ENCODE measurements at places on chromosomes 5 and 9. TPM values are rescaled to one million over a fixed set of nuclear protein-coding genes. Genes with fewer than 3 reads are reported as not detected.

PCDHGB1 gene
- 3.1 TPM for total RNA-seq

DAB2IP gene
- 17.4 TPM for total RNA-seq

SPOCK1 gene
- 174 TPM for total RNA-seq

GFPT2 gene
- 54.4 TPM for total RNA-seq

ZFAND5 gene
- total RNA-seq = 112 TPM

GRCh38 chr5:140607031-140607430, 25.9 kb downstream of the CD14 start:
- DNase-seq = peak; percentile 34

DNA sequence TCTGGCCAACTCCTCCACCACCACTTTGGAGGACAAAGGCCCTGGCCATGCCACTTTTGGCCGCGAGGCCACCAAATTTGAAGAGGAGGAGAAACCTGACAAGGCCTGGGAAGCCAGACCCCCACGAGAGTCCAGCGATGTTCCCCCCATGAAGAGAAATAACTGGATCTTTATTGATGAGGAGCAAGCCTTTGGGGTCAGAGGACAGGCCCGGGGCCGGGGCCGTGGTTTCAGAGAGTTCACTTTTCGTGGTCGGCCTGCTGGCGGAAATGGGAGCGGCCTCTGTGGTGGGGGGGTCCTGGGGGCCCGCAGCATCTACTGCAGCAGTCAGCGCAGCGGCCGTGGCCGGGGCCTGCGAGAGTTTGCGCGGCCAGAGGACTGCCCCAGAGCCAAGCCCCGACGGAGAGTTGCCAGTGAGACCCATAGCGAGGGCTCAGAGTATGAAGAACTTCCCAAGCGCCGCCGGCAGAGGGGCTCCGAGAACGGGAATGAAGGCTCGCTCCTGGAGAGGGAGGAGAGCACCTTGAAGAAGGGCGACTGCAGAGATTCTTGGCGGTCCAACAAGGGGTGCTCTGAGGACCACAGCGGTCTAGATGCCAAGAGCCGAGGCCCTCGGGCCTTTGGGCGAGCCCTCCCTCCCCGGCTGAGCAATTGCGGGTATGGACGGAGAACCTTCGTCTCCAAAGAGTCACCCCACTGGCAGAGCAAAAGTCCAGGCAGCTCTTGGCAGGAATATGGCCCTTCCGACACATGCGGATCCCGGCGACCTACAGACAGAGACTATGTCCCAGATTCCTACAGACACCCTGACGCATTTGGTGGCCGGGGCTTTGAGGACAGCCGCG, 27.4 kb upstream of the POMT1 start:
- DNase-seq = no peak

- no peak for DNase-seq
Measured at GRCh38 chr5:139402561-139403158, 1.2 kb downstream of the SPATA24 start.

SLC6A7 gene
- total RNA-seq = not detected

DNA sequence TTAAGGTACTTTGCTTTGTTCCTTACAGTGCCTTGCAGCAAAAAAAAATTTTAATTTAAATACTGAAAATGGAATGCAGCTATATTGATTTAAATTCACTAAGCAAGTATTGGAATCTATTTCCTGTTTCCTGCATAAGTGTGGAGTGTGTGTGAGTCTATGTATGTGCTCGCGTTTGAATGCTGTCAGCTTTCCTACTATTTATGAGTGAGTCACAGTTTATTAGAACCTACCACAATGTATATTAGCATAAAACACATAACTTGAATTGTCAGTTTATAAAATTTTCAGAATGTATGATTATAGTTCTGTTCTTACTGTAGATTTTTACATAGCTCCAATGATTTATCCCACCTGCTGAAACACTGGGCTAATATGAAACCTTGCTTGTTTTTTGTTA, 302.1 kb downstream of the NR2F1-AS1 start:
- DNase-seq = no peak

SHOC1 gene
- total RNA-seq = 0.09 TPM

DNA sequence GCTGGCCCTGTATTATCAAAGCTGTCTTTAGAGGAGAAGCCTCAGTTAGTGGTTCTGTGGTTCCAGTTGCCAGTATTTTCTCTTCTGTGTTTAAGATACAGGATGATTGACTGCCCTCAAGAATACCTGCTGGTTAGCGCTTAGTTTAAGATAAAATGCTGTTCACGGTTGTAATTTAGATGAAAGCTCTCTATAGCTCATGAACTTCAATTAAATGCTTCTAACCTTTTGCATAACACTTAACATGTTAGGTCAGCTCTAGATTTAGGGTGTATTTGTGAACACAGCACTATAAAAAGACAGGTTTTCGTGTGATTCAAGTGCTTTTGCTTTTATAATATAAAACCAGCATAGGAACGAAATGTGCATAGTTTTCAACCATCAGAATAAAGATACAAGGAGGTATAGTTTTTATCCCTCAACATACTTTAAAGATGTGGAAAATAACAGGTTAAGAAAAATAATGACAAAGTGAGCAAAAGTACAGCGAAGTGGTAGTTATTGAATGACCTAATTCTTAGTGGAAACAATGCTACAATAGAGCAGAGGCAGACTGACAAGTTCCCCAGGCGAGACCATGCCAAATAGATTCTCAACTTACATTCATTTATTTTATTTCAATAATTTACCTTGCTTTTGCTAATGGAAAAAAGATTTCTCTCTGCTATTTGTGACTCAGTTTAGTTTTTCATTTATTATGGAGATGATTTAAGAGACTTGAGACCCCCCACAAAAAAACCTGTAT, 602.6 kb upstream of the DMAC1 start:
- DNase-seq = no peak

CCNI2 gene
- total RNA-seq = not detected

IRGM gene
- total RNA-seq = 0.09 TPM

GRCh38 chr5:116671211-116671736, 96.7 kb upstream of the SEMA6A start:
- DNase-seq = no peak

- peak; percentile 41 for DNase-seq
Measured at GRCh38 chr5:36378551-36378950, 76.8 kb upstream of the RANBP3L start.

DNA sequence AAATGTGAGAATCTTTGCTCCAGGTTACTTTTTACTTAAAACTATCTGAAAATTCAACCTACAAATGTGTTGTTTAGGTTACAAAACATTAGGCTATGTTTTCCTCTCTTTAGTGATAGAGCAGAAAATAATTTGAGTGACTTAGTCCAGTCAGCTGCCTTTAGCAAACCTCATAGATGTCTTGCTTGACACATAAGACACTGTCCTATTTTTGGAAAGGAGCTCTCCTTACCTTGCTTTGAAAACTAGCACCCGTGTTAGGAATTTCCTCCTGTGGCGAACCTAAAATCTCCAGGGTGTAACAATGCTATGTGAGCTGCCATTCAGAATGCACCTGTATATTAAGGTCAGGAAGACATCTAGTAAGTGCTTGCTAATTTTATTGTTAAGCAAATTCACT, 221.2 kb upstream of the CD180 start:
- no peak for DNase-seq

CDH18 gene
- total RNA-seq = 2.2 TPM

ROPN1L gene
- not detected for total RNA-seq

- peak; percentile 32 for DNase-seq
Measured at GRCh38 chr5:107444300-107444699, 226.4 kb downstream of the EFNA5 start.

DNA sequence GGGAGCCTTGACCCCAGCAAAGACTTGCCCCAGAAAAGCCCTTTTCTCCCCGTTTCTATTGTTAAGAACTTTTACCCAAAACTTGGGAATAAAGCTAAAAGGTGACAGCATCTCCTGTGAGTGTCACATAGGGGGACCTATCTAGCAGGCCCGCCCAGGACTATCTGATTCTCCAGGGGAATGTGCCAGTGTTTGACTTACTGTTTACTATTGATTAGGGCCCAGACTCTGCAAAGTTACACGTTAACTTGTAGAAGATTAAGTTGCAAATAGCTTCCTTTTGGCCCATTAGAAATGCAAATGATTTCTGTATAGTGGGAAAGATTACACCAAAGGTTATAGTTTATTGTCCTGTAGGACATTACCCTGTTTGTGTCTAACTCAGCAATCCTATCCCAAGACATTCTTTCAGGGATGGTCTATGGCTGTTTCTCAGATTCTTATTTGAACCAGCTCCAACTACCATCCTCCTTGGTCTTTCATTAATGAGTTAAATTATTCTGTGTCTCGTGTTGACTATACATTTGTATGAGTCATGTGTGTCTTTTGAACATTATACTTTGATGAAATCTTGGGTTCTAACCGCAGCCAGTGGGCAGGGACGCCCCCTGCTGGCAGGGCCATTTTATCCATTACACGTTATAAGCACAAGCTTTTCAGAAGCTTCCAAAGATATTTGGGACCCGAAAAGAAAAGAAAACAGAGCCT, 60.7 kb downstream of the HRH2 start:
- peak; percentile 6 for DNase-seq

COL23A1 gene
- not detected for total RNA-seq

NTRK2 gene
- total RNA-seq = 3.3 TPM

- DNase-seq = no peak
Measured at GRCh38 chr9:122155796-122156195, 3.8 kb downstream of the NDUFA8 start.

GRCh38 chr9:124110307-124110915, 98.8 kb downstream of the LHX2 start:
- peak; percentile 68 for DNase-seq

DNA sequence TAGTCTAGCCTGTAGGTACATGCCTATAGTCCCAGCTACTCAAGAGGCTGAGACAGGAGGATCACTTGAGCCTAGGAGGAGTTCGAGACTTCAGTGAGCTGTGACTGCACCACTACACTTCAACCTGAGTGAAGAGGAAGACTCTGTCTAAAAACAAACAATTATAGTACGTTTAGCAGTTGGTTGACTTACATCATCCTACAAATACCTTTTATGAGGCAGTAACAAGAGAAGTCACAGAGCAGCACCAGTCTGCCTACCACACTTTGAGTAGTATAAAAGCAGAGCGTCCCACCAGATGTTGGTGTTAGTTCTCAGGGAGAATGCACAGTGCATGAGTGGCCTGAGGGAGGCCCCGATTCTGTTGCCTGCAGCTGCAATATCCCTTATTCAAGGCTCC, 16.1 kb downstream of the ZFR start:
- no peak for DNase-seq

DNA sequence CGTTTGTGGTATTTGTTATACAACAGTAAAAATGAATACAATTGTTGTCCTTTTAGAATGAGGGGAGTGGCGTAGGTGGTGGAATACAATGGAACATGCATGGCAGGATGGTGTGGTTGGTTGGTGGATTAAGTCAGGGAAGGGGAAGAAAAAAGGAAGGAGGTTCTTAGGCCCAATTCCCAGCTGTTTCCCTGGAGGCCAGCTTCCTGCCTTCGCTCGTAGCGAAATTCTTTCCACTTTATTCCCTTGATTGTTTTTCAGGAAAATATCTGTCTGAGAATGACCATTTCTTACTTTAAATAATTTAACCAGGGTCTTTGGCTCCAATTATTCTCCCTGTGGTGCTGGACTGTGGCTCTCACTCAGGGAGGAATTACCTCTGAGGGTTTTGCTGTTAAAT, 24.1 kb upstream of the DMAC1 start:
- no peak for DNase-seq

MRRF gene
- 40.0 TPM for total RNA-seq

GRCh38 chr5:124252747-124253146, 493.7 kb downstream of the ZNF608 start:
- no peak for DNase-seq

SOX30 gene
- not detected for total RNA-seq

- DNase-seq = peak; percentile 79
Measured at GRCh38 chr9:107612136-107612535, 122.6 kb upstream of the KLF4 start.

DNA sequence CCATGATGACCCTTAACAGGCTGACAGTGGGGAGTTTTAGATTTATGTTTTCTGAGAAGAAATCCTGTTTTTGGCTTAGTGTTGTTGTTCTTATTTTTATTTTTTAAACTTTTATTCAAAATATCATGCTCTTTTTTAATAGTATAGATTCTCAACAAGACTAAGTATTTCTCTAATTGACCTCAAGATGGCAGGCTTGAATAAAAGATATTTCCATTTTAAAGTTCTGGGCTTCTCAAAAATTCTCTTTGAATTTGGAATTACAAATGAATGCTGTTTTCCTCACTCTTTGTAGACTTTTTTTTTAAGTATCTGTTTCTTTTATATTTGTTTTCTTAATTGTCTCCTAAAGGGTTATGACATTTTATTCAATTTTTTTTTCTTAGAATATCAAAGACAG, 50.0 kb upstream of the SH3GL2 start:
- DNase-seq = peak; percentile 44

PCDHB9 gene
- 0.41 TPM for total RNA-seq

- DNase-seq = no peak
Measured at GRCh38 chr9:104412238-104412637, 91.8 kb upstream of the OR13F1 start.

DNA sequence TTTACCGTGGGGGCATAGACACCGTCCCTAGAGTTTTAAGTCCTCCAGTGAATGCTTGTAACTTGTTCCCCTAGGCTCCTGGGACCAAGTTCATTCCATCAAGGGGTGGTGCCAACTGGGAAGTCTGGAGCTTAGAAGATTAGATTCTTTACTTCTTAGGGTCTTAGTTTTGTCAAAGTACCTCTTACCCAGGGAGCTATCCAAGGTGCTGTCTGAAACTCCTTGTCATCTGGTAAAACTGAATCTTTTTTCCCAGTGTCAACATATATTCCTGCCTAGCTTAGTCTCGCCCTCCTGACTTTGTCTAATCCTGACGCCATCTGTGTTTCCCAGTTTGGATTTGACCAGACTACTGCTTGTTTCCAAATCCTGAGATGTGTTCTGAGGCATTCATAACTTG, 41.6 kb downstream of the MAMDC2 start:
- DNase-seq = peak; percentile 65

DNA sequence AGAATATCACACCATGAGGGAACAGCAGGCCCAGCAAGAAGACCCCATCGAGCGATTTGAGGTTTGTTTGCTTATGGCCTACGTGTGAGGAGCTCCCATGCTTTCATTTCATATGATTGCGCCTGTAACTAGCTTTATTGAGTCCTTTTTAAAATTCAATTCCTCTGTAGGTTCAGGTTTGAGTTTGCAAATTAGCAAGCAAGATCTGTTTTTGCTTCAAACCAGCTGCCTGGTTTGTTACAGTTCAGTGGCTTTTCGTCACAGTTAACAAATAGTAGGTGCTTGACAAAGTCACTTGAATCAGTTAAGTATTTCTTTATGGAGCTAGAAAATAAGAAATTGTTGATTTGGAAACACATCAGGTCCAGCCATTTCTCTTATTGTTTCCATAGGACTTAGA, 56.3 kb downstream of the GPR21 start:
- no peak for DNase-seq
